Fibroblast of lung (primary cell): ENCODE measurements at places on chromosomes 12 and 14. TPM values are rescaled to one million over a fixed set of nuclear protein-coding genes. Genes with fewer than 3 reads are reported as not detected.

- no peak for DNase-seq
Measured at GRCh38 chr14:64885559-64885958, 5.9 kb upstream of the SPTB start.

GRCh38 chr12:124506145-124506831, 61.1 kb downstream of the NCOR2 start:
- peak; percentile 77 for DNase-seq

DNA sequence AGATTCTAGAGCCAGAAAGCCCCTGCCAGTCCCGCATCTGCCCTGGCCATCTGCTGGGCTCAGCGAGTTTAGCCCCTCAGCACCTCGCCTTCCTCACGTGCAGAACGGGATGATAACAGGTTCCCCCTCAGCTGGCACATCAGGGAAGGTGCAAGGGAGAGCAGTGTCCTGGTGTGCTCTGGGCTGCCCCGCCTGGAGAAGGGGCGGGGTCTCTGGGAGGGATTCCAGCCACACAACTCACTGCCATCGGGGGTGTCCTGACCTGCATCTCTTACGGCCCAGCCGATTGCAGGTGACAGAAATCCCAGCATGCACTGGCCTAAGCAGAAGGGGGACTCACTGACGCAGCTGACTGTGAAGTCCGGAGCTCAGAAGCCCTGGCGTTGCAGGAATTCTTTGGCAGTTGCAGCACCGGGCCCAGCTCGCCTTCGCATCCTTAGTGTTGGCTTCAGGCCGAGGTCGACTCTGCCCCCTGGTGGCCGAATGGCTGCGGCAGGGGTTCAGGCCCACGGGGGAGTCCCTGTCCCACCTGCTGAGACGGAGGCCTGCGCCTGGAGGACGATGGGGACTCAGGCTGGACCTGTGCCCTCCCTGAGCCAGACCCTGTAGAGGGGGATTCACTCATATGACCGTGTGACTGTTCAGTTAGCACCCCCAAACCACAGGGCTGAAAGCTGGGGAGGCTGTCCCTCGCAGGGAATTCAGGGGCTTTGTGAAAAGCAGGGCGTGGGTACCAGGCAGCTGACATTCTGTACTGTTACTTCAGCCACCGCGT, 178.6 kb downstream of the ADGRD1 start:
- DNase-seq: peak; percentile 51

- peak; percentile 92 for DNase-seq
Measured at GRCh38 chr12:18998343-18999261, 130.9 kb upstream of the PLEKHA5 start.

DNA sequence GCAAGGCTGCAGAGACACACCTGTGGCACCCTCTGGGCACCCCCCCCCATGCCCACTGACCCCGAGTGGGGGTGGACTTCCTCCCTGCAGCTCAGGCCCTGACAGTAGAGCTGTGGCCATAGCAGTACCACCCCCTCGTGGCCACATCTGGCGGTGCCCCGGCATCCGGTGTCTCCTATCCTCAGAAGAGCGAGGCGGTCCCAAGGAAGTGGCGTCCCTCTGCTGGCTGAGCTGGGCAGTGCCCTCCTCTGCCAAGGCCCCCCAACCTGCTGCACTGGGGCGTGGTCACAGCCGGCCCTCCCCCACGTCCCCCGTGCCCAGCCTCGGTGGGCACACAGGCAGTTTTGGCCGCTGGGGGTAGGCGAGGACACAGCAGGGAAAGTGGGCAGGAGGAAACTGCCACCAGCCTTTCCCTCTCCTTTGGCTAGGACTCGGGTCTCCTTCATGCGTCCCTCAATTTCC, 6.0 kb upstream of the SLC6A12 start:
- peak; percentile 19 for DNase-seq

DNA sequence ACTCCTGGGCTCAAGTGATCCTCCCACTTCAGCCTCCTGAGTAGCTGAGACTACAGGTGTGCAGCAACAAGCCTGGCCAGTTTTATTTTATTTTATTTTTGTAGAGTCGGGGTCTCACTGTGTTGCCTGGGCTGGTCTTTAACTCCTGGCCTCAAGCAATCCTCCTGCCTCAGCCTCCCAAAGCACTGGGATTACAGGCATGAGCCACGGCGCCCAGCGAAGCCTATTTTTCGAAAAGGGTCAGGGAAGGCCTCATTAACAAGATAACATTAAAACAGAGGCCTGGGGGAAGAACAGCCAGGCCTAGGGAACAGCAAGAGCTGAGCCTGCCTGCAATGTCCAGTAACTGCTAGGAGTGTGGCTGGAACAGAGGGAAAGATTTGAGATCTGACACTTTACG, 36.1 kb upstream of the VRK1 start:
- no peak for DNase-seq

Gene GSG1
- total RNA-seq: 0.26 and 0.66 TPM in 2 replicates

Gene KIAA0586
- total RNA-seq: 13.1 and 17.8 TPM in 2 replicates
